ENCODE measurements at places on chromosomes 11 and 22.

- no peak for DNase-seq
Measured at GRCh38 chr11:64580412-64580811, 10.6 kb upstream of the SLC22A12 start.

DNA sequence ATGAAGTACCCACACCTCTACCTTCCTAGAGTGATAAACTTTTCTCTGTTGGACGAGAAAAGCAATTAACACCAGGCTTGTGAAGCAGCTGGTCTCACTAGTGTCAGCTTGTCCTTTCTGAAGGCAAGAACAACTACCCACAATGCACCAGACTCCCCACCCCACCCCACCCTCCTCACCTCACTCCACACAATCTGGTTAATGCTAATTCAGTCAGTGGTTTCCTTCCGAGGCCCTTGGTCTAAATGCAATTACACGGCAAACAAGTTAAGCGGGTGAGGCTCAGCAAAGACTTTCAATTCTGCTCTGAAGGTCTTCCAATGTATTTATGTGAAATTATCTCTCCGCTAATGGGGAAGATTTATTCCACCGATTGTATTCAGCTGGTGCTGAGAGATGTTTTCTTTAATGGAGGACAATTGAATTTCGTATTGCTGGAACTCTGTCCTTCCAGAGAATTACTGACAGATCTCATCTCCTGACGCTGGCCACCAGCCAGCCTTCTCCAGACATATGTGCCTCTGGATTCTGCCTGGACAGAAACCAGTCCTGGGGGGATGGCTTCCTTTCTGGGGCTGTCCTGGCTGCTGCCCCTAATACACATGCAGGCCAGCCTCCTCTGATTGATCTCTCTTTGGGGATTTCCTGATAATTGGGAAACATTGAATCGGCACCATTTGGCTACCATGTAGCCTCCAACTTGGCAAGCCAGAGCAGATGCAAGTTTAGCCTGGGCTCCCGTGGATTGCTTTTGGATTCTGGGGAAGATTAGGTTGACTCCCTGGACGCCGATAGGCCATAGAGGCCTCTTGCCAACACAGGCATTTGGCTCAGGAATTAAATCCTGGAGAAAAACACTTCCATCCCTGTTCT lies 165.8 kb upstream of the NARS2 start:
- DNase-seq: no peak

GRCh38 chr22:44971651-44972362 lies 38.0 kb downstream of the PHF21B start:
- DNase-seq: no peak

DNA sequence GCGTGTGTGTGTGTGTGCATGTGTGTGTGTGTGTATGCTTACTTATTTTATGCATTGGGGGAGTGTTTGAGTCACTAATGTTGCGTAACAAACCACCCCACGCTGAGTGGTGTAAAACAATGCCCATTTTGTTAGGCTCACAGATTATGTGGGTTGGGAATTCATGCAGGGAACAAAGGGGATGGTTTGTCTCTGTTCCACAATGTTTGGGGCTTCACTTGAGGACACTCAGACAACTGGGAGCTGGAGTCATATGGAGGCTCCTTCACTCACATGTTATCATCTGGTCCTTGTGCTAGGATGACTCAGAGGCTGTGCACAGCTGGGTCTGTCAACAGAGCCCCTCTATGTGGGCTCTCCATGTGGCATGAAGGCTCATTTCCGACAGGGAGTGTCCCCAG lies 51.3 kb upstream of the LARGE1 start:
- DNase-seq: no peak

DNA sequence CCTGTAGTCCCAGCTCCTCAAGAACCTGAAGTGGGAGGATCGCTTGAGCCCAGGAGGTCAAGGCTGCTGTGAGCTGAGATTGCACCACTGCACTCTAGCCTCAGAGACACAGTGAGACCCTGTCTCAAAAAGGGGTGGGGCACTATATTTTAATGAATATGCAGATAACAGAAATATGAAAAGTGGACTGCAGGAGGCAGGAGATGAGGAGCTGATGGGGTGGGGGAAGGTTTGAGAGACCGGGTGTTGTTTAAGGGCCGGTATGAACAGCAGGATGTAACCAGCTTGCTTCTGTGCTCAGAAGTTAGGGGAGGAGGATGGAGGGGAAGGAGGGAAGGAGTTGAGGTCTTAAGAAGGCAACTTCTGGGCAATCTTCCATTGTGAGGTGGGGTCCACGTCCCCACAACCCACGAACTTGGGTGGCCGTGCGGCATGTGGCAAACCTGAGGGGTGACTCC lies 1.3 kb upstream of the B4GALNT4 start:
- no peak for DNase-seq
